ENCODE measurements at places on chromosomes 5 and 9.

GRCh38 chr9:2638871-2639673 is 17.5 kb downstream of the VLDLR start:
- DNase-seq, result no peak

DNA sequence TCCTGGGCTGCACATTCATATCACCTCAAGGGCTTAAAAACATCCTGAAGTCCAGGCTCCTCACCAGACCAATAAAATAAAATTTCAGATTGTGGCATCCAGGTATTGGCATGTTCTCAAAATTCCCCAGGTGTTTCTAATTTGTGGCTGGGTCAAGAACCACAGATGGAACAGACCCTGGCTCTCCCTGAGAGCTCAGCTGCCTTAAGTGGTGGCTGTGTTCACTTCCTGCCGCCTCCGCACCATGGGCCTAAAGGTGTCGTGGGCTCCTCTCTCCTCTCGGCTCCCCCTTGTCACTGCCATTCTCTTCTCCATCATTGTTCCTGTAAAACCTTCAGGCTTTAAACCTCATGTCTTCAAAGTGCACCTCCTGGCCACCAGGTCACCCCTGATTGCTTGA is 17.8 kb upstream of the CCNJL start:
- DNase-seq, result no peak

DNA sequence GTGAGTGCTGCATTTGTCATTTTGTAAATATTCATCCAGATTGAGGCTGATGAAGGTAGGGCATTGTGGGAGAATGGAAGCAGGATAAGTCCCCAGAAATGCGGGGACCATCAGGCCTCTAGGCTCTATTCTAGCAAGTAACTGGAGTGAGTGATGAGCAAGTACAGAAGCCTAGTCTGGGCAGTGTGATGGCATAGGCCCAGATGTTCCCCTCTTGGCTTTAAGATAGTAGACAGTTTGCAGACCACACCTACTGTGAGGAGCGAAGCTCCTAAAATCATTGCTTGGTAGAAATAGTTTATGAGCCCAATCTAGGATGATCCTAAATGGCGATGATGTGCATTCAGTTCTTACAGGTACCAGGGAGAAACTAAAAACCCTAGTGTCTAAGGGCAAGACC is 24.3 kb downstream of the NDFIP1 start:
- no peak for DNase-seq

DNA sequence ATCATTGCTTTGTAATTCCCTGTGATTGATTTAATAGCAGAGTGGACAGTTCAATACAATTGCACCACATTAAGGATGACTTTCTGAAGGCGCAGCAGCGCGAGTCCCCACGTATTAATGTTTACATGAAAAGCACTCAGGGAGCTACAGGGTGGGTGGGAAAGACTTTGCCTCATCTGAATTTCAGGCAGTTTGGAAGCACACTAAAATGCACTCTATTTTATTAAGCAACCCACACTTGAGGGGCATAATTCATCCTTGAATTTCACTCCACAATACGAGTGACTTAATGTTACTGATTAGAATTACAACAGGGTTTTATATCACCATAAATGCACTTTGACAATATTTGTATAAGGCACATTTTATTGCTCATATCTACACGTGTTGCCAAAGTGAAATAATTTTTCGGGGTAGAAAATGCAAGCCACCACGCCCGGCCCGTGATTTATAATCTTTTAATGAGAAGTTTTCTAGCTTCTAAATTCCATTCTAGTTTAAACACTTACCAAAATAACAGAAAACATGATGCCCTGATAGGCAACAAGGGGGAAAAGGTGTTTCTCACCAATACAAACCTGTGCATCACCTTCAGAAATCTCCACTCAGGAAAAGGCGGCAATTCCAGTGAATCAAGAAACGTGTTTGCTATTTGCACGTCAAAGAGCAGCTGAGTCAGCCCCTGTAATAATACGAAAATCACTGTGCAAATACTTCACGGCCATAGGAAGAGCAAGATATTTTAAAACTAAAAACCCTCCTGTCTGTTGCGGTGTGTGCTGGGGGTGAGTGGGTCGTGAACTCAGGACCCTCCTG is 40.5 kb downstream of the IRX4 start:
- no peak for DNase-seq

DNA sequence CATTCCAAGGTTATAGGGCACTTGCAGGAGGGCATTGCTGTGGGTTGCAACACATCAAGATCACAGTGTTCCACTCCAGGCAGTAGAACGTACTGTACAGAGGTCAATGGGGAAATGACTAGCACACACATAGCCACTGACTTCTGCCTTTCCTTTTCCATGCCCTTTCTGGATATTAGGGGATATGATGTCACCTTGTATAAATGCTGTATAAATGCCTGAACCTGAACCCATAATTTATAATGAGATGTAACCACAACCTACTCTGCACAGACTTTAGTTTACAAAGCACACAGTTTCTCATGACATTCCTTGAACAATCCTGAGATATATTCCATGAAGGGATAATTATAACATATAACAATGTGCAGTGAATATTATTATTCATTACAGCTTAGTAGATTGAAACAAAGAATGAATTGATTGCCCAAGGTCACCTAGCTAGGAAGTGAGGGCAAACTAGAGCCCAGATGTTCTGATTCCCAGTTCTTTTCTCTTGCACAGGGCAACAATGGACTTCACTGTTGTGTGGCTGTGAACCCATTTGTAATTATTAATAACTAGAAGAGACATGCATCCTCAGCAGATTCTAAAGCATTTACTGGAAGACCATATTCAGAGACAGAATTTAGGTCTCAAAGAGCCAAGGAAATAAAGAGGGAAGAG is 5.6 kb upstream of the ABLIM3 start:
- DNase-seq, result no peak

DNA sequence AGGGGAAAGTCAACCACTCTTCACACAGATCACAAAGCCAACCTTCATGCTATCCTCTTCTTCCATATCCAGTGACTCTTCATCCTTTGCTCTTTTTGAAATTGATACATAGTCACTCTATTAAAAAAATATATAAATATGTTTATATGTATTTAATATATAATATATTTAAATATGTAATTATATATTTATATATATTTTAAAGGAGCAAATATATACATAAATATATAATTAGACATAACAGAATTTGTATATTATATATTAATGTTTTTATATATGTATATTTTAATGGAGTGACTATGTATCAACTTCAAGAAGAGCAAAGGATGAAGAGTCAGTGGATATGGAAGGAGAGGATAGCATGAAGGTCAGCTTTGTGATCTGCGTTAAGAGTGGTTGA is 374.9 kb downstream of the CDH9 start:
- DNase-seq, result no peak

DNA sequence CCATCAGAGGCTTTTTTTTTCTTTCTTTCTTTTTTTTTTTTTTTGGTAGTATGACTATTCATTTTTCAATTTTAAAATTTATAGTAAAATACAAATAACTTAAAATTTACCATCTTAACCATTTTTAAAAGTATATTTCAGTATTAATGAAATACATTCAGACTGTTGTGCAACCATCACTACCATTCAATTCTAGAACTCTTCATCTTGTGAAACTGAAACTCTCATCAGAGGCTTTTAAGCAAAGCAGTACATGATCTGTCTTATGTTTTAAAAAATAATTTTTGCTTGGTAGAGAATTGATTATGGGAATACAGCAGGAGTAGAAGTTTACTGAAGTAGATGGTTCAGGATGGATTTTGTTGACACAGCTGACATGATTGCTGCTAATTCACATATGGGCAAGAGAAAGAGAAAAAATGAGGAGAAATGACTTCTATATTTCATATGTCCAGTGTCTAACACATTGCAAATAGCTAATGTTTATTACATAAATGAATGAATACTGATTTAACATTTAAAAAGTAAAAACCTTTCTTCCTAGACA is 13.4 kb downstream of the ELOVL7 start:
- no peak for DNase-seq

- DNase-seq, result no peak
Observed at GRCh38 chr5:38650946-38651345, 94.5 kb upstream of the LIFR start.

GRCh38 chr9:19999491-20000057 is 210.7 kb upstream of the SLC24A2 start:
- DNase-seq, result no peak

DNA sequence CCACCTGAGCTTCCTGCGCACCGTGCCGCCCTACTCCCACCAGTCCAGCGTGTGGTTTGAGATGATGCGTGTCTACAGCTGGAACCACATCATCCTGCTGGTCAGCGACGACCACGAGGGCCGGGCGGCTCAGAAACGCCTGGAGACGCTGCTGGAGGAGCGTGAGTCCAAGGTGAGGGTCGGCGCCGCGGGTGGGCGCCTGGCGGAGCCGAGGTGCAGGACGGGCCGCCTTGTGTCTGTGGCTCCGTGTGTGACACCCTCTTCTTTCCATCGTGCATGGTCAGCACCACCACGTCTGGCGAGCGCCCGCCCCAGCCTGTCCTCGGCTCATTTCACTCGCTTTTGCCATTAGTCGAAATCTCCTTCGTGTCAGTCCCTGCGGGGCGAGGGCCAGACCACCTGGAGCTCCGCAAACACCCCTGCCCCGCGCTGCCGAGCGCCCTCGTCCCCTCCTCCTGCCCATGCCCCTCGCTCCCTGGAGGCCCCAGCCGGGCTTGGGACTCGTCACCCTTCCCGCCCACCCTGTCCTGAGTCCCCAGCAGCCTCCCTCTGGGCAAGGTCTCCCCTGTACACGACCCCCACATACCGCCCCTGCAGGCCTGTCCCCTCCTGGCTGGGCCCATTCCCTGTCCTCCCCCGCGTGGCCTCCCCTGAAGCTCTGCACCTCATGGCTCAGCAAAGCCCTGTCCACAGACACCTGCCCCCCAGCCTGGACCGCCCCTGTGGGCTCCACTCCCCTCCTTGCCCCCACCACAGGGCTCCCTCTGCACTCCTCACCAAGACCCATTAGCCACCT is 7.0 kb downstream of the GRIN1 start:
- no peak for DNase-seq

DNA sequence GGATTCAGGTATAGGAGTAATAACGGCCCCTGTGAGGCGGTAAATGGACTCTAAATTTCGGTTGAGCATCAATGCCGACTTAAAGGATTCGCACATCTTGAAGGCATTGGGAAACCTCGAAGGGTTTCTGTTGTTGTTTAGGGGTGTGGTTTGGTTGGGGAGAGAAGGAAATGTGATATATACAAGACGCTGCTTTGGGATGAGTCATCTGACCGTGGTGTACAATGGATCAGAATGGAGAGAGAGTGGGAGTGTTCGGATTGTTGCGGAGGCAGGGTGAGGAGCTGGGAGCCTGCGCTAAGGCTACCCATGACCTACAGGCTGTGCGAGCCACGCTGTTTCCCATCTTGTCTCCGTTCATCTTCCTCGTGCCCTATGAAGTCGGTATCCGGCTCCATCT is 60.4 kb upstream of the ERCC6L2 start:
- DNase-seq, result no peak

DNA sequence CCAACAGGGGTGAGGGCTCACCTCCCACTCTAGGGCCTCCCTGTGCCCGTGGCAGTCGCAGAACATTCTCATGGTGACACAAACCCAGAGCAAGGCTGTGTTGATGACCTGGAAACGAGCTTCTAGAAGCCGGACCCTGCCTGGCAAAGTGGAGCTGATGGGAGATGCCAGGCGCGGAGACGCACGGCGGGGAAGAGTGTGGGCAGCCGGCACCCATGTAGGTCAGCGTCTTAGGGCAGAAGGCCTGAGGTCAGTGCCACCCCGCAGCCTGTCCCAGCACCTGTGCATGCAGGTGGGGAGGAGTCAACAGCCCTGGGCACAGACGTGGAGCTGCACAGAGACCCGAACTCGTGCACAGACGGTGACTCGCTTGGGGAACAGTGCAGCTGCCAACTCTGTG is 5.4 kb downstream of the SLC6A18 start:
- DNase-seq, result no peak

DNA sequence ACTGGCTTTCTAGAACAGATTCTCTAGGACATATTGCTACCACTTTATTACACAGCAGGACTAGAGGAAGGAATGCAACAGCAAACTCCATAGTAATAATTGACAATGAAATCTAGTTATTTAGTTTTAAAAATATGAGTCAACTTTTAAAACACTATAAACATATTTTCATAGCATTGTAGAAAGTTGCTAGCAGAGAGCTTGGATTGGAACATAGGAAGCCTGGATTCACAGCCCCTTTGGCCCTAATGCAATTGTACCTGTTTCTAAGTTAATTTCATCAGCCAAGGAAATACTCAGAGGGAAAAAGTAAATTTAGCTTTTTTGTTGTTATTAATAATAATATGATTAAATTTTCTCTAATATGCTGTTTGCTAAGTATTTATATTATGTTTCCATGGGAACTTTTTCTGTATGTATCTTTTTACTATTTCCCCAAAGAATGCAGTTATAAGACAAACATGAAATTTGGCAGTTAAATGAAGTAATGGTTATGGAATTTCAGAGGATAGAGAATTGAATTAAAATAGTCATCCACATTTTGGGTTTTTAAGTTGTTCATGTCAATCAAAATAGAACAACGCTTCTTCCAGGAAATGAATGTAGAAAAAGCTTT is 45.6 kb downstream of the VCAN start:
- no peak for DNase-seq

- no peak for DNase-seq
Observed at GRCh38 chr5:6305853-6306252, 72.5 kb downstream of the MED10 start.

DNA sequence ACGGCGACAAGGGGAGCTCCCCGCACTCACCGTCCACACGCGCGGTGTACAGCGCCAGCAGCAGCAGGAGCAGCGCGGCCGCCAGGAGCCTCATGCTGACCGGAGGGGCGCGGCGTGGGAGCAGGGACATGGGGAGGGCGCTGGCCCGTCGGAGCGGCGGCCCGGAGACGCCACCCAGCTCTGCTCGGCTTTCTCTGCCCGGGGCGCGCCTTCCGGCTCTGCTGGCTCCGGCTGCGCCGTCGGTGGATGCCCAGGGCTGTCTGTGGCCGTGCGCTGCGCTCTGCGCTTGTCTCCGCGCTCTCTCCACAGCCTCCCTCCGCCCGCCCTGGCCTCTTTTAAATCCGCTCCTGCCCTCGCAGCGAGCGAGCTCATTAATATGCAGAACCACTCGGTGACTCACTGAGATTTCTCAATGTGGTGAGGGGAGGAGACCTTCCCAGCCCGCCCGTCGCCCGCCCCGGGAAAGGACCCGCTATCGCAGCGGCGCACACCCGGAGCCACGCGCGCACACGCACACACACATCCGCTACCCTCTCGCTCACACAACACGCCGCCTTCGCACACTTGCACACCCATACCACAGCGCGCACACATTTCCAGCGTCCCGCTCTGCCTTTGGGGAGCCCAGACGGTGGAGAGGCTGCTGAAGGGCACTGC is at the start of gene CXCL14:
TSS of gene CXCL14 (minus strand) at position 307 of the 657 bp plus-strand sequence. CDS start at position 94, 213 bp downstream.
- DNase-seq, result no peak

- no peak for DNase-seq
Observed at GRCh38 chr5:59725392-59725767, 168.1 kb downstream of the PDE4D start.

DNA sequence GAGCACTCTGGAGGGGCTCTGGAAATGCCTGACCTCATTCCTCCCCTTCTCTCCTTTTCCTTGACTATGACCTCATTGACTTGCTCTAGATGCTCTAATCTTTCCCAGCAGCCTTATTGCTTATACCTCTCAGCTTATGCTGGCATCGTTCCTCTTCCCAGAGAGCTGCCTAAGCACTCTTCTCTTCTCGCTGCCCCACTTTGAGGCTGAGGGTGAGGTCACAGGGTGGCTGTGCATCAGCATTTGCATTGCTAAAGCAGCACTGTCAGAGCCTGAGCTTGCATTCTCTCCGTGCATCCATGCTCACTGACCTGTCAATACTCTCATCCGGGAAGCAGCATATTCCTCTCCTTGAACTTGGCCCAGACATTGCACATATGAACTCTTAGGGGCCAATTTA is 96.4 kb upstream of the NTRK2 start:
- no peak for DNase-seq
